ENCODE measurements at places on chromosomes 1 and 21. TPM values are rescaled to one million over a fixed set of nuclear protein-coding genes. Genes with fewer than 3 reads are reported as not detected.

- no peak for DNase-seq
- H3K4me3 ChIP-seq = no peak overlapping the region
- no peak overlapping the region for H3K27ac ChIP-seq
- H3K36me3 ChIP-seq = peaks cover 29% of the 10 kb centered on the region
- H3K27me3 ChIP-seq = peaks cover 9% of the 10 kb centered on the region
- H3K4me1 ChIP-seq = no peaks in the 10 kb centered on the region
These were observed 57.5 kb upstream of the IL12RB2 start for GRCh38 chr1:67250051-67250653.

GRCh38 chr1:13604721-13605120 is 21.1 kb downstream of the PDPN start:
- DNase-seq = no peak
- H3K4me3 ChIP-seq = no peak overlapping the region
- no peaks in the 10 kb centered on the region for H3K36me3 ChIP-seq
- H3K27ac ChIP-seq = no peak overlapping the region
- no peaks in the 10 kb centered on the region for H3K27me3 ChIP-seq
- H3K4me1 ChIP-seq = no peaks in the 10 kb centered on the region

GRCh38 chr1:8727809-8728213 is 89.6 kb downstream of the RERE start:
- no peak overlapping the region for H3K27ac ChIP-seq
- H3K36me3 ChIP-seq = peaks cover 14% of the 10 kb centered on the region
- peaks cover 20% of the 10 kb centered on the region for H3K4me1 ChIP-seq

- H3K4me1 ChIP-seq = peaks cover 13% of the 10 kb centered on the region
- H3K27me3 ChIP-seq = peaks cover 12% of the 10 kb centered on the region
- H3K4me3 ChIP-seq = no peak overlapping the region
- peak overlapping the region; percentile 93 for H3K27ac ChIP-seq
- no peak for DNase-seq
These were observed 106.9 kb downstream of the LTN1 start for GRCh38 chr21:28885853-28886177.

DNA sequence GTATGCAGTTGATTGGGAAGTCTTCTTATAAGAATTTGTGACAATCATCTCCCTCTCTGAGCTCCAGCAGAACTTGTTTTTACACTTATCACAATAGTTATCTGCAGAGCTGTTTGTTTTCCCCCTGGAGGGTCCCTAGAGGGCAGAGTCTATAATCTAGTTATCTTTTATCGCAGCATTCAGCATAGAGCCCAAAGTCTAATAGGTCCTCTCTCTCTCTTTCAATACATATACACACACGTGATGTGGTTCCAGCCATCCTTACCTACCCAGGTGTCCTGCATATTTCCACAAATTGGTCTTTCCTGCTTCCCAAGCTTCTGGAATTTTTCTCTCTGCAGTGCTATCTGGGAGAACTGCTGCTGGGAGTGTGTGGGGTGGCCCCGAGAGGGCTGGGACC is 229.6 kb upstream of the KIAA0040 start:
- H3K4me1 ChIP-seq = no peaks in the 10 kb centered on the region
- no peak overlapping the region for H3K4me3 ChIP-seq
- H3K27me3 ChIP-seq = peaks cover 17% of the 10 kb centered on the region
- DNase-seq = no peak
- no peak overlapping the region for H3K27ac ChIP-seq
- no peaks in the 10 kb centered on the region for H3K36me3 ChIP-seq

DNA sequence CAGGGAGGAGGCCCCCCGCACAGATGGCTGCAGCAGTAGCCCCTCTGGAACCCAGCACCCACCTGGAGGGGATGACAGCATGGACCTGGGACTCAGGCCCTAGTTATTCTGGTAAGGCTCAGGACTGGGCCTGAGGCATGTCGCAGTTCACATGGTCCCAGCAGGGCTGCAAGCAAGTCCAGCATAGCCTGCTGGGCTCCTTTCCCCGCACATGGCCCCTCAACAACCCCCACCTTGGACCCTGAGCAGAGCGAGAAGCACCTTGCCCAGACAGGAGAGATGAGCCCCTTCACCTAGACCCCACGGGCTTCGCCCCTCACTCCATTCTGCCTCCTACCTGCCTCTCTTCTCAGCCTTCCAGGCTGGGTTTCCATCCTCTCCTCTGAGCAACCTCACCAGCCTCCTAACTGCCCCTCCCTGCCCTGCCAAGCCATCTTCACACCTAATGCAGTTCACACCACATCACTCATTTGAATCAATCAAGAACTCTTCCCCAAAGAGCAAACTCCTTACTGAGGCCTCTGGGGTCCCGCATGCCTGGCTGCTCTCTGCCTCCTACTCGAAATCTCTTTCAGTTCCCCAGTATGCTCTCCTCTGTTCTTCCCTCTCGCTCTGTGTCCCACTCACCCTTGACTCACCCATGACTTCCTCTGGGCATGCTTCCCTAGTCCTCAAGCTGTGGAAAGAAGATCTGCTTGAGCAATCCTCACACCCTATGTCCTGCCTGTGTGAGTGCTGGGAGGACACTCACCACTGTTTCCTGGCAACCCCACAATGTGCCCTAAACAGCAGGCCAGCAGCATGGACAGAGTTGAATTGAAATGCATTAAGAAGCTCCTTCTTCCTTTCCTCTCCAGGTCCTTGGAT is 9.4 kb upstream of the THEMIS2 start:
- H3K36me3 ChIP-seq = no peaks in the 10 kb centered on the region
- peaks cover 28% of the 10 kb centered on the region for H3K4me1 ChIP-seq
- no peak overlapping the region for H3K4me3 ChIP-seq
- no peaks in the 10 kb centered on the region for H3K27me3 ChIP-seq
- no peak for DNase-seq
- no peak overlapping the region for H3K27ac ChIP-seq

DNA sequence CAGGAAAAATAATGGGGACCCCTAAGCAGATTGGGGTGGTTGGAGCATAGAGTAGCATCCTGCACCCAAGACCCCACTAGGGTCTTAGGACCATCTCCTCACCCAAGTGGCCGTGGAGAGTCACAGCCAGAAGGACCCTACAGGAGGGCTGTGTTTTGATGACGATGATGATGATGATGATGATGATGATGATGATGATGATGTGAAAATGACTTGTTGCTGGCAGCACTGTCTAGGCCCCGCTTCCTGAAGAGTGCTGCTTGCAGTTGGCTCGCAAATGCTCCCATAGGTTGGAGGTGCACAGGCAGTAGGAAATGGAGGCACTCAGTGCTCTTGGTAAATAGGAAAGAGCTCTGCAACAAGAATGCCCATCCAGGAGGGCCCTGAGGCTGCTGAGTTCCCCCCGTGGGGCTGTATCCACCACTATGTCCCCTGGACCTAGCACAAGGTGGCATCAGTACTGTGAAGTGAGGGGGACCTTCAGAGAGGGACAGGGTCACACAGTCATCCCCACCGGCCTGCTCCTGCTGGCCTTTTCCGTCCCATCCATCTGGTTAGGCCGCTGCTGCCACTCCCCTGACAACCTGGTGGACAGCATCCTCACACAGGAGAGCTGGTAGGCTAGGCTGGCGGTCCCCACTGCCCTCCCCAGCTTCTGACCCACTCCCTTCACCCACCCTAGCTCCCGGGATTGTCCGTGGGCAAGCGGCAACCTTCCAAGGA is 139.6 kb downstream of the FOXD2 start:
- no peaks in the 10 kb centered on the region for H3K4me1 ChIP-seq
- no peak for DNase-seq
- no peak overlapping the region for H3K4me3 ChIP-seq

DNA sequence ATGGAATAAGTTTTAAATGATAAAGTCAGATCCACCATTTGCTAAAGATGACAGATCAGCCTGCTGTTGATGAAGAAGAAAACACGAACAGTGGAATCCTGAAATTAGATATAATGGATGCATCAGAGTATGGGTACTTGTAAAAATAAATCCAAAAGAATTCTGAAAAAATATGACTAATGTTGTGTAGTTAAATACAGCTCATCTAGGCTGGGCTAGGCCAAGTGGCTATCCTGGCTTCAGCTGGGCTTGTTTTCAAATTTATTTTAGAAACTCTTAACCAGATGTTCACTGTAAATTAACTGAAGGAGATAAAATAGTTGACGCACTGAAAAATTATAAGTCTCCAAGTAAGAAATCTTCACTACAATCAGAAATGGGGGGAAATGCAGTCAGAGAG is 7.4 kb upstream of the RGS2 start:
- H3K36me3 ChIP-seq = no peaks in the 10 kb centered on the region
- H3K4me1 ChIP-seq = peaks cover 4% of the 10 kb centered on the region
- peaks cover 6% of the 10 kb centered on the region for H3K27me3 ChIP-seq
- H3K27ac ChIP-seq = no peak overlapping the region

GRCh38 chr1:221148660-221149059 is 269.4 kb downstream of the HLX start:
- H3K4me3 ChIP-seq = no peak overlapping the region
- no peaks in the 10 kb centered on the region for H3K36me3 ChIP-seq
- H3K27me3 ChIP-seq = no peaks in the 10 kb centered on the region
- DNase-seq = no peak
- H3K27ac ChIP-seq = no peak overlapping the region
- no peaks in the 10 kb centered on the region for H3K4me1 ChIP-seq

DNA sequence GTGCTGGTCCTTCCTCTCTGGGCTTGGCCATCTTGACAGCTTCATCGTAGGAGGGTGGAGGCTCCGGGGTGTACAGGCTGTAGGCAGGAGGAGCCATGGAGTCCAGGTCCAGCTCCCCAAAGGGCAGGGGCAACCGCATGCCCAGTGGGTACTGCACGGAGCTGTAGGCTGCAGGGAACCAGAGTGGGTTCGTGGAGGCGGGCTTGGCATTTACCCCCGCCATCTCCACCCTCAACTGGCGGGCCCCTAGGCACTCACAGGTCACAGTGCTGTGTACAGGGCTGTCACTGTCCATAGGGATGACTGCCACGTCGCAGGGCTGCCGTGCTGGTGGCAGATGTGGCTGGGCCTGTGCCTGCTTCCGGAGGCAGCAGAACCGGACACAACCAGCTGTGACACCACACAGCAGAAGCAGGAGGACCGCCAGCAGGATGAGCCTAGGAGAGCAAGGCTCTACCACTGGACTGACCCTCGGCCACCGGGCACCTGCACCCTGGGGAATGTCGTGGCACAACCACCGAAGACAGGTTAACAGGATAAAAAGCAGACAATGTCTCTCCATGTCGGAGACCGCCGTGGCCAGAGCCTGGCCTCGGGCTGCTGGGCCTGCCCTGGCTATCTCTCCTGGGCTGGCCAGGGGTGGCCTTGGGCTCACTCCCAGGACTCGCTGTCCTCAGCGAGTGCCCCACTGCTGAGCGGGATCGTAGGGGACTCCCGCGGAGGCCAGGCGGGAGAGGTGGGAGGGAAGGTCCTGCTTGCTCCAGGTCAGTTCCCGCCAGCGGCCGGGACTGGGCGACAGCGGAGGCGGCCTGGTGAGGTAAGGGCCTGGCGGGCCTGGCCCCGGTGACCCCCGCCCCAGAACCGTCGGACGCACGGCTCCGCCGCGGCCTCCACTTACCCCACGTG is 831 bp downstream of the TMEM52 start:
- DNase-seq = no peak
- H3K4me1 ChIP-seq = peaks cover 6% of the 10 kb centered on the region
- no peak overlapping the region for H3K27ac ChIP-seq
- no peaks in the 10 kb centered on the region for H3K36me3 ChIP-seq
- H3K27me3 ChIP-seq = peaks cover 9% of the 10 kb centered on the region
- peak overlapping the region; percentile 28 for H3K4me3 ChIP-seq

DNA sequence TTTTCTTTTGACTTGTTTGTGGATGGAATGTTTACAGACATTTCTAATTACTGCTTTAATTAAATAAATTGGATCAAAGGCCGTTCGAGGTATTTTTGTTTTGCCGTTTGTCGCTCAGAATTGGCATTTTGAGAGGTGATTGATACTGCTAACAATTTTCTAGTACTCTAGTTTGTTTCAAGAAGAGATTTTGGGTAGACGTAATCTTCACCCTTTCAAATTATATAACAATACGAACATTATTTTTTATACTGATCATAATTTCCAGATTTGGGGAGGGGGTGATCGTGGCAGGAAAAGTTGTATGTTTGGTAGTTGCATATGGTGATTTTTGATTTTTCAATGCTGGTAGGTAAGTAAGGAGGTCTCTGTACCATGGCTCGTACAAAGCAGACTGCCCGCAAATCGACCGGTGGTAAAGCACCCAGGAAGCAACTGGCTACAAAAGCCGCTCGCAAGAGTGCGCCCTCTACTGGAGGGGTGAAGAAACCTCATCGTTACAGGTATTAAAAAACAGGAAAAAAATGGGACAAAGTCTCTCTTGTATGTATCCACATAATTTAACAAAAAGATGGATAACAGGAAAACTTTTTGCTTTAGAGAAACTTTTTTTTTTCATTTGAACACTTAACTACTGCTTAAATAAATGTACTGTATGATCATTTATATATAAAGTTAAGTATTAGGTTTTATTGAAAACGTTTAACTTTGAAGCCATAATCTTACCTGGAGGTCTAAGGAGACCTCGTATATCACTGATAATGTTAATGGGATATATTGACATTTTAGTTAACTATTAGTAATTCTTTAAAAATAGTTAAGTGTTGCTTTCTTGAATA is 1.7 kb downstream of the H3-3A start:
- peaks cover 43% of the 10 kb centered on the region for H3K36me3 ChIP-seq
- peak overlapping the region; percentile 99 for H3K4me3 ChIP-seq
- H3K4me1 ChIP-seq = peaks cover 43% of the 10 kb centered on the region
- DNase-seq = peak; percentile 45
- H3K27ac ChIP-seq = peak overlapping the region; percentile 100

GRCh38 chr21:44418108-44418875 is 37.0 kb upstream of the LRRC3 start:
- H3K27ac ChIP-seq = no peak overlapping the region
- H3K36me3 ChIP-seq = peaks cover 28% of the 10 kb centered on the region
- no peak overlapping the region for H3K4me3 ChIP-seq
- no peak for DNase-seq

GRCh38 chr21:31332525-31332924 is 11.5 kb downstream of the TIAM1 start:
- H3K27ac ChIP-seq = no peak overlapping the region
- no peak overlapping the region for H3K4me3 ChIP-seq
- H3K36me3 ChIP-seq = peaks cover 11% of the 10 kb centered on the region
- H3K27me3 ChIP-seq = peaks cover 4% of the 10 kb centered on the region
- DNase-seq = no peak

NFYC gene
- 71.1 TPM for total RNA-seq

MTARC2 gene
- not detected for total RNA-seq

CRP gene
- not detected for total RNA-seq

CD164L2 gene
- total RNA-seq = not detected

MATN1 gene
- total RNA-seq = not detected

SLC66A1 gene
- 8.6 TPM for total RNA-seq

Data from activated CD8-positive, alpha-beta memory T cell treated with anti-CD3 and anti-CD28 coated beads, Interleukin-2, amount 10 ng/mL, durations not matched to agents 7 days and 5 days (primary cell).